Chondrocyte (in vitro differentiated cells): ENCODE measurements at places on chromosomes 1 and 21. TPM values are rescaled to one million over a fixed set of nuclear protein-coding genes. Genes with fewer than 3 reads are reported as not detected.

DNA sequence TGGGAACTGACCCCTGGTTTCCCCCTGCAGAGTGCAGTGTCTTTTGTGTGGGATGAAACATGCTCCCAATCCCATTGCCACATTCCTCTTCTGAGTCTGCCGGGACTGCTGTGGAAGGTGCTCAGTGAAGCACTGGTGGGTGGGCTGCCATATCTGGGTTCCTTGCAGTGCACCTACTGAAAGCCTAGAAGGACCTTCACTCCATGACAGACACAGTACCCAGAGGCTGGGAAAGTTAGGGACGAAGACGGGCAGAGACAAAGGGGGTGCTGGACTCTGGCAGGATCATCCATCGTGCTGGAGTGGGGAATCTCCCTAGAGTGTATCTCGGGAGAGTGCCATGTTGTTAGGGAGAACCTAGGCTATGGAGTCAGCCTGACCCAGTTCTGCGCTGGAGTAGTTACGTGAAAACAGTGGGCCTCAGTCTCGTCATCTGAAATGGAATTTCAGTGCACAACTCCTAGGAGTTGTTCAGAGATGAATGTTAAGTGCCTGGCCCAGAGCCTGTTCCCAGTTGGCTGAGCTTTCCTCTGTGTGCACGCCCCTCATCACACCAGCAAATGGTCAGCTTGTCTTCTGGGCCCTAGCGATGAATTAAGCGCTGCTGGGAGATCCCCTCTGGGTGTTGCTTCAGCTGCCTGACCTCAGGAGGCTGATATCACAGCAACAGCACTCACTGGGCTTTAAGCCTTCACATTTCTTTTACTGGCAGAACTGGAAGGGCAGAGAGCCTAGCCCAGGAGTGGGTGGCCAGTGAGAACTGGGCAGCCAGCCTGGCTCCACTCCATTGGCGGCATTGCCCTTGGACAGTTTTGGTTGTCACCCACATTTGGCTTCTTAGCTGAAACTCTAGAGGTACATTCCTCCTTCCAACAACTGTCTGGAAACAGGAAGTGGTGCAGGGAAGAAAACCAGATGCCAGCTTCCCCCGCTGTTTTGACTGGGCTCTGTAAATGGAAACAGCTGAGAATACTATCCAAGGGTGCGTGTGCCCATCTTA lies 479.8 kb upstream of the VAMP3 start:
- DNase-seq = no peak
- peak overlapping the region; percentile 54 for H3K27ac ChIP-seq
- peaks cover 4% of the 10 kb centered on the region for H3K36me3 ChIP-seq
- H3K4me3 ChIP-seq = no peak overlapping the region

DNA sequence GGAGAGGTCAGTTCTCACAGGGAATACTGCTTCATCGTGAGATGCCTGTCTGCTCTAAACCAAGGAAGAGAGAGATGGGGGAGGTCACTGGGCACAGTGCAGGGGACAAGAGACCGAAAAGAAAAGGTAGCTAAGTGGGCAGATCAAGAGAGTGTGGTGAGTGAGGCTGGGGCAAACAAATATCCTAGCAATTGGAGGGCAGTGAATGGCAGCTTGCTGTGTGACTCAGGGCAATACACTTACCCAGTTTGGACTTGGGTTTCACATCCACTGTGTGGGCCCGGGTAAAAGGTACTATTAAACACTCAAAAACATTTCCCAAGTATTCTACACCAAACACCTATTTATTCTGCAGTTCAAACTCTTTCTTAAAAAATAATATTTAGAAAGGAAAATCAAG lies 10.2 kb downstream of the PLXNA2 start:
- no peaks in the 10 kb centered on the region for H3K27me3 ChIP-seq
- H3K4me1 ChIP-seq = peaks cover 86% of the 10 kb centered on the region
- peaks cover 2% of the 10 kb centered on the region for H3K36me3 ChIP-seq
- no peak overlapping the region for H3K4me3 ChIP-seq
- peak overlapping the region; percentile 85 for H3K27ac ChIP-seq

Gene WNT9A
- total RNA-seq = 2.5 to 4.2 TPM (median 2.7 TPM) in 3 replicates

DNA sequence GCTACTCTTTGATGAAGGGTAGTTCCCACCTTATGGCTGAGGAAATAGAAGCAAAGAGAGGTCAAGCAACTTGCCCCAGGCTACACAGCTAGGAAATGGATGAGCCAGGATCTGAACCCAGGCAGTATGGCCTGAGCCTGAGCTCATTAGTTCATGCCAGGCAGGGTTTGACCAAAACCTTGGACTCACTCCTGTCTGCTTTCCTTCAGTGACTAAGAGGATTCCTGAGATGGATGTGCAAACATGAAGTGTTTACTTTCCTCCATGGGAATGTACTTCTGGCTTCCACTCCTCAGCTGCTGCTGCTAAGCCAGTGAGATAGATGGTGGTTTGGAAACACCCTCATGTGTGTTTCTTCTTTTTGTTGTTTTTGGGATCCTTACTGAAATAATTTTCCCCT lies 35.1 kb upstream of the ERRFI1 start:
- no peak overlapping the region for H3K4me3 ChIP-seq
- H3K27me3 ChIP-seq = no peaks in the 10 kb centered on the region
- H3K27ac ChIP-seq = peak overlapping the region; percentile 92
- DNase-seq = no peak

DNA sequence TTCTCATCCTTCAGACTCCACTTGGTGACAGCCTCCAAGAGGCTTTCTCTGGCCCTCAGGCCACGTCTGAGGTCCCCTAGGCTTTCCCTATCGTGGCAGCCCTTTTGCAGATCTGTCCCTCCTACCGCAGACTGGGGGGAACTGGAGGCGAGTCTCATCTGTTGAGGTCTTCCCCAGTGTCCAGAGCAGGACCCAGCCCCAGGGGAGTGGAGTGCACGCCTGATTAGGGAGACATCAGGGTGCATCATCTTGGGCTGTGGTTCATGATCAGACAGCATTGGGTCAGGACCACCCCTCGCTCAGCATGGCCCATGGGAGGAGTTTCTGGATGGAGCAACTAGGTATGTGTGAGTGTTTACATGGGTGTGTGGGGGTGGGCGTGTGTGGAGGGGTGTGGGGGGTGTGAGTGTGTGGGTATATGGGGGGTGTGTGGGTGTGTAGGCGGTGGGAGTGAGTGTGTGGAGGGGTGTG lies 8.5 kb upstream of the MATN1 start:
- no peak for DNase-seq
- no peaks in the 10 kb centered on the region for H3K36me3 ChIP-seq
- no peaks in the 10 kb centered on the region for H3K27me3 ChIP-seq
- H3K4me1 ChIP-seq = peaks cover 8% of the 10 kb centered on the region
- H3K4me3 ChIP-seq = no peak overlapping the region
- H3K27ac ChIP-seq = no peak overlapping the region

- H3K4me3 ChIP-seq = no peak overlapping the region
- H3K36me3 ChIP-seq = no peaks in the 10 kb centered on the region
- no peak for DNase-seq
Measured at GRCh38 chr1:179029321-179029759, 3.6 kb downstream of the FAM20B start.

GRCh38 chr1:180199018-180199417 lies 31.0 kb upstream of the LHX4 start:
- no peak overlapping the region for H3K27ac ChIP-seq
- H3K36me3 ChIP-seq = peaks cover 7% of the 10 kb centered on the region
- no peaks in the 10 kb centered on the region for H3K27me3 ChIP-seq
- H3K4me3 ChIP-seq = no peak overlapping the region

- H3K27ac ChIP-seq = no peak overlapping the region
Measured at GRCh38 chr1:214861615-214862014, 220.9 kb upstream of the KCNK2 start.

Gene B3GALT2
- total RNA-seq = 7.6 to 13.5 TPM (median 7.9 TPM) in 3 replicates

- H3K27ac ChIP-seq = no peak overlapping the region
- no peaks in the 10 kb centered on the region for H3K36me3 ChIP-seq
- H3K27me3 ChIP-seq = peaks cover 12% of the 10 kb centered on the region
- H3K4me1 ChIP-seq = peaks cover 16% of the 10 kb centered on the region
Measured at GRCh38 chr1:32928715-32929114, 27.5 kb upstream of the TMEM54 start.

GRCh38 chr1:13646521-13646920 lies 53.5 kb upstream of the PRDM2 start:
- DNase-seq = no peak
- H3K4me1 ChIP-seq = no peaks in the 10 kb centered on the region
- H3K36me3 ChIP-seq = no peaks in the 10 kb centered on the region
- no peak overlapping the region for H3K4me3 ChIP-seq

Gene GPR157
- 1.9 to 8.2 TPM (median 6.9 TPM) in 3 replicates for total RNA-seq

DNA sequence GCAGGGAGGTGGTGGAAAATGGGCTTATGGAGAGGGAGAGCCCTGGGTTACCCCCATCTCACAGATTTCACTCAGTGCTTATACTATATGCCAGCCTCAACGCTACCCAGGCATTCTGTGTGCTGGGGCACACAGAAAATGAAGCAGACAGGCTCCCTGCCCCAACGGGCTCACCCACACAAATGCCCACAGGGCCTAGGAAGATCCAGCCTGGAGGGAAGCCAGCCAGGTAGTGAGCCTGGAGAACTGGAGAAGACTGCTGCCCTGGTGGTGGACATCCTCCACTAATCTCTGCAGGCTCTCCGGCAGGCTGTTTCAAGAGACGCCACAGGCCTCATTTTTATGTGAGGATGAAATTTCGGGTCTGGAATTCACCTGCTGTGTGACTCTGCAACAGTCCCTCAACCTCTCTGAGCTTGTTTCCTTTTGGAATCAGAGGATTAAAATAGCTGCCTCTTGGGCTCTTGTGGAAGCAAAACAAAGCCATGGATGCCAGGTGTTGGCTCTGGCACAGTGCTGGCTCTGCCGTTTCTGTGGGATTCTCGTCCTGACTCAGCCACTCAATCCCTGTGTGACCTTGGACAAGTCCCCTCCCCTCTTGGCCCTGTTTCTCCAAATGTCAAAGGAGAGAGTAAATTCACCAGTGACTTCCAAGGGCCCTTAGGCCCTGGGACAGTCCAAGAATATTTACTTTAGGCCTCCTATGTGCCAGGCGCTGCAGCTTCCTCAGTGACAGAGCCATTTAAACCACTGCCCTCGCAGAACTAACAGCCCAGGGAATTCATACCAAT lies 3.6 kb downstream of the PAQR7 start:
- H3K4me1 ChIP-seq = peaks cover 23% of the 10 kb centered on the region
- H3K27ac ChIP-seq = no peak overlapping the region
- H3K4me3 ChIP-seq = no peak overlapping the region
- peaks cover 1% of the 10 kb centered on the region for H3K36me3 ChIP-seq
- DNase-seq = no peak

DNA sequence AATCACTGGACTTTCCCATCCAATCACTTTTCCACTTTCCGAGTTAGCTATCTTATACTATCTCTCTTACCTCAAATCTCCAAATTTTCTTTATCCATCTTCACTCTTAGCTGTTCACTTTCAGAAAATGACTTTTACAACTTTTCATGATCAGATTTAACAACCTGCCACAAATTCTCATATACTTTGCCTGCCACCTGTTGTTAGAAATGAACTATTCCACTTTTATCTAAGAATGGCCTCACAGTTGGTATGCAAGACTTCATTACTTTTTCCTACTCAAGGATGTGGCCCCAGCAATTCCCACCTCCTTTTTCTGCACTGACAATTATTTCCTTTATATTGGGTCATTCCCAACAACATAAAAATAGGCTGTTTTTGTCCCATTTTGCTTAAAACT lies 93.6 kb upstream of the DEPDC1 start:
- no peak for DNase-seq
- H3K27ac ChIP-seq = no peak overlapping the region
- H3K4me3 ChIP-seq = no peak overlapping the region
- H3K36me3 ChIP-seq = no peaks in the 10 kb centered on the region

Gene FCRL1
- total RNA-seq = not detected in 3 replicates

DNA sequence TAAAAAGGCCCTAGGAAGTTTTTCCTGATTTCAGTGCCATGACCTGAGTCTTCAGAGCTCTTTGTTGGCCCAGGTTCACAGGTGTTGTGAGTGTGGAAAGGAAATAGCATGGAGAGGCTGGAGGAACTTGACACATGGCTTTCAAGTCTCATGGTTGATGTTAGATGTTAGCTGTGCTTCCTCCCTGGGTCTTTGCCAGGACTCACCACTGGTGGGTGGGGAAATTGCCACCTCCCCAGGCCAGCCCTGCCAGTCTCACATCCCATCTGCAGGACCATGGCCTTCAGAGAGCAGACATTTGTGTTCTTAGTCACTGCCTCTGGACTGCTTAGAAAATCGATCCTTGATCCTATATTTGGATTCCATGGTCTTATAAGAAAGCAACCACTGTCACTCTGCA lies 383.2 kb downstream of the DISC1 start:
- H3K27ac ChIP-seq = no peak overlapping the region
- no peaks in the 10 kb centered on the region for H3K27me3 ChIP-seq
- no peaks in the 10 kb centered on the region for H3K36me3 ChIP-seq
- H3K4me1 ChIP-seq = no peaks in the 10 kb centered on the region
- no peak for DNase-seq
- H3K4me3 ChIP-seq = no peak overlapping the region

Gene TRAF3IP3
- total RNA-seq = not detected in 3 replicates

Gene AADACL4
- not detected in 3 replicates for total RNA-seq

Gene TCHH
- not detected in 3 replicates for total RNA-seq

- no peak overlapping the region for H3K4me3 ChIP-seq
- H3K36me3 ChIP-seq = no peaks in the 10 kb centered on the region
- H3K4me1 ChIP-seq = no peaks in the 10 kb centered on the region
- no peak overlapping the region for H3K27ac ChIP-seq
Measured at GRCh38 chr1:106290805-106291501, 765.5 kb upstream of the PRMT6 start.

- no peak overlapping the region for H3K4me3 ChIP-seq
- no peaks in the 10 kb centered on the region for H3K27me3 ChIP-seq
Measured at GRCh38 chr1:185426848-185427247, 109.8 kb upstream of the IVNS1ABP start.

Gene DIPK1A
- total RNA-seq = 7.7 to 11.2 TPM (median 10.6 TPM) in 3 replicates

Gene SLC30A7
- total RNA-seq = 46.1 to 49.5 TPM (median 46.2 TPM) in 3 replicates

Gene C1orf50
- total RNA-seq = 6.7 to 6.9 TPM (median 6.7 TPM) in 3 replicates

DNA sequence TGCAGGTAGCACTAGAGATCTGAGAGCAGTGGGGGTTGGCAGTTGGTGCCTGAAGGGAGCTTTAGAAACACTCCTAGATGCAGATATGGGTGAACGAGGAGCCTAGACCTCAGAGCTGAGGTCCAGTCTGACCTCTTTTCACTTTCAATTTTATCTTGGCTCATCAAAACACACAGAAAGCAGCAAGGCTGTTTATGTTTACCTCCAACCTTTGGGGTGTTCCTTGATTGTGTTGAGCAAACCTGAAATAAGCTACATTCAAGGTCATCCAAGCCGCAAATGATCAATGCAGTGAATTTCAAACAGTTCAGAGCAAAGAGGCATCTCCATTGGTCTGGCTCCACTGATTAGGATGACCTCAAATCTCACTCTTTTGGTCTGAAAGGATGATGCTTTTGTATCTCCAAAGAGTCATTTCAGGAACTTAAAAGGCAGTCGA lies 1.3 kb downstream of the LY9 start:
- peaks cover 7% of the 10 kb centered on the region for H3K27me3 ChIP-seq
- no peak overlapping the region for H3K4me3 ChIP-seq
- no peak overlapping the region for H3K27ac ChIP-seq
- no peaks in the 10 kb centered on the region for H3K4me1 ChIP-seq

DNA sequence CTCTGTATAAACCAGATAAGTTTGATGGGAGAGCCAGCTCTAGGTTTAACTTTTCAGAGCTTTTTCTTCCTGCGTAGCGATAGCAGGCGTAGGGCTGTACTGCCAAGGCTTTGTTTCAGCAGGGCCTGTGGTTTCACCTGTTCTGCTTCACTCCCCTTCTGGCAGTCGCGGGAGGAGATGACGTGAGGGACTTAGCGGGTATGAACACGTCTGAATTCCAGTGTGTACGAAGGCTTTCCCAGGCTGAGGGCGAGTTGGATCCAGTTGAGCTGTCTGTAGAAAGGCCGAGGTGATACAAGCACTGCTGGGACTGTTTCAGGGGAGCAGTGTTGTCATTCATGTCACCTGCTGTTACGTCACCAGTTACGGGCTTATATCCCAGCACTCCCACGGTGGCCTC lies 21.2 kb downstream of the PEX14 start:
- H3K4me3 ChIP-seq = no peak overlapping the region
- no peak overlapping the region for H3K27ac ChIP-seq
- peaks cover 13% of the 10 kb centered on the region for H3K4me1 ChIP-seq
- no peak for DNase-seq
- H3K27me3 ChIP-seq = no peaks in the 10 kb centered on the region
- H3K36me3 ChIP-seq = peaks cover 3% of the 10 kb centered on the region
